ENCODE measurements at places on chromosomes 5 and 9. TPM values are rescaled to one million over a fixed set of nuclear protein-coding genes. Genes with fewer than 3 reads are reported as not detected.

DNA sequence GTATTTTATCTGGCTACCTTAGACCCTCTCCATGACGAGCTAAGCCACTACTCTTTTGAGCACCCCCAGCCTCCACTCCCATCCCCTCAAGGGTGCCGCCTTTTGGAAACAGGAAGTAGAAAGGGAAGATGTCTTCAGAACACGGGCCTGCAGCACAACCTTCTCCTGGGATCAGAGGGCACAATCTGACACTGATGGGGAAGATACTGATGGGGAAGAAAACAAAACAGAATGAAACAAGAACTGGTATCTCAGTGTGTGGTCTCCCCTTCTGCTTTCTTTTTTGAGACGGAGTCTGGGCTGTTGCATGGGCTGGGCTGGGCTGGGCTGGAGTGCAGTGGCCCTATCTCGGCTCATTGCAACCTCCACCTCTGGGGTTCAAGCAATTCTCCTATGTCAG, 539.7 kb upstream of the DAP start:
- DNase-seq: no peak

Gene ZNF474
- 0.72 TPM for polyA plus RNA-seq

DNA sequence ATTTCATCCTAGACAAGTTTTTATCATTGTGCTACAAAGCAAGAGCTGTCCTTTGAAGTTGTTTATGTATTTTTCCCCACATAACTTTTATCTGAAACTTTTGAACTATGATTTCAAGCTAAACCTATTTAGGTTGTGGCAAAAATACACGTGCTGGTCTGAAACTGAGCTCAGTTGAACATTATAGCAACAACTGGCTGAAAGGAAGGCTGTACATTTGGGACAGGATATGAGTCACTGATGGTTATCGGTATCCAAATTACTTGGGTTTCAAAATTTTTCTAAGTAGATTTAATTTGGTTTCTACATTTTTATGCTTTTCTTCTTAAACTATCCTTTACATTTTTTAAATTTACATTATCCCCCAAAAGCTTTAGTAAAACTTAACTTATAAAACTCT, 627.3 kb upstream of the NUDT12 start:
- no peak for DNase-seq

DNA sequence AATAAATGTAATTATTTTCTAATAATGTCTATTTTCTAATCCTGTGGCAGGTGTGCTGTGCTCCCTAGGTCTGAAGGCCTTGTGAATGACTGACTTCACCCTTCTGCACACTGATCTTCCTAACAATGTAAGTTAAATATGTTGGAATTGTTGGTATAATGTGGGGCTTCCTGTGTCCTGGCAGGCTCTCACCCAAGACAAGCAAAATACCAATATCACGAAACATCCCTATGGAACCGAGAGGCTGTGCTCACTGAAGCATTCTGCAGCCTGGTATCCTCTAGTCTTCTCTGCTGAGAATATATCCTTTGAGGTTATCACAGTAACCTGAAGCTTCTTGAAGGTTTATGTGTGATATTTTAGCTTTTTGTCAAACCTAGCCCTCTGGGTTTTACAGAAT, 159.4 kb downstream of the GABRB2 start:
- DNase-seq: no peak

GRCh38 chr5:124876566-124876965, 130.1 kb upstream of the ZNF608 start:
- DNase-seq: no peak

Gene GPR150
- 0.04 TPM for polyA plus RNA-seq

- DNase-seq: no peak
Measured at GRCh38 chr5:192970-193831, 1.9 kb downstream of the LRRC14B start.

DNA sequence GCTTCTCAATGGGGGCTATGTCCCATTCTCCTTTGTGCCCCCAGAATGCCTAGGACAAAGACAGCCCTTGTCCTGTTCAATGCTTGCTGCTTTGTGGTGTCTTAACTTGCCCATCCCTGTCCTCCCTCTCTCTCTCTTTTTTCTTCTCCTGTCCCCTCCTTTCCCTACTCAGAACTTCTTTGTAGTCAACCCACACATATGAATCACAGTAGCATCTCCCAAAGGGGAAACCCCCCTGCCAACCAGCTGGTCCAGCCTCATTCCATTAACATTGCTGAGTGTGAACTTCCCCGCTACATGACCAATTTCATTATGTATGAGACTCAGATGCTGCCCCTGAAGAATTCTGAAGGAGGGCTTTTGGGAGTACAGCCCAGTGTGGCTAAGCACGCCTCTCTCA, 408.3 kb downstream of the ENC1 start:
- DNase-seq: no peak

Gene C9
- 0.34 TPM for polyA plus RNA-seq

Gene ADCY2
- polyA plus RNA-seq: 6.3 TPM

GRCh38 chr5:109819878-109820277, 130.2 kb downstream of the MAN2A1 start:
- DNase-seq: no peak

GRCh38 chr5:122999947-123000563, 36.5 kb downstream of the PPIC start:
- no peak for DNase-seq

Gene NUTM2F
- polyA plus RNA-seq: not detected

GRCh38 chr9:138122201-138122600, 244.6 kb downstream of the CACNA1B start:
- DNase-seq: no peak

Gene PRELID2
- polyA plus RNA-seq: 7.6 TPM

DNA sequence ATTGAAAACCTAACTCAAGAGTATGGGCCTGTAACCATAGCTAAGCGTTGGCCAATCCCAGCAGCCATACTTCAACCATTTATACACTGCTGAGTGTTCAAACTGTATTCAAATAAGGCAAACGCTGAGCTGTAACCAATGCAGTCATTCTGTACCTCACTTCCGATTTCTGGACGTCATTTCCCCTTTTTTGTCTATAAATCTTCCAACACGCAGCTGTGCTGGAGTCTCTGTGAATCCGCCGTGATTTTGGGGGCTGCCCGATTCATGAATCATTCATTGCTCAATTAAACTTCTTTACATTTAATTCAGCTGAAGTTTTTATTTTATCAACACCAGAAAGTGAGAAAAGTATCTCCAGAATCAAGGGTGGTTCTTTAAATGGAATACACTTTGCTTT, 31.7 kb downstream of the MTX3 start:
- no peak for DNase-seq

- DNase-seq: no peak
Measured at GRCh38 chr5:112087222-112087621, 330.2 kb upstream of the NREP start.

Gene GMCL2
- polyA plus RNA-seq: 0.08 TPM

Gene SHC3
- polyA plus RNA-seq: 3.2 TPM

DNA sequence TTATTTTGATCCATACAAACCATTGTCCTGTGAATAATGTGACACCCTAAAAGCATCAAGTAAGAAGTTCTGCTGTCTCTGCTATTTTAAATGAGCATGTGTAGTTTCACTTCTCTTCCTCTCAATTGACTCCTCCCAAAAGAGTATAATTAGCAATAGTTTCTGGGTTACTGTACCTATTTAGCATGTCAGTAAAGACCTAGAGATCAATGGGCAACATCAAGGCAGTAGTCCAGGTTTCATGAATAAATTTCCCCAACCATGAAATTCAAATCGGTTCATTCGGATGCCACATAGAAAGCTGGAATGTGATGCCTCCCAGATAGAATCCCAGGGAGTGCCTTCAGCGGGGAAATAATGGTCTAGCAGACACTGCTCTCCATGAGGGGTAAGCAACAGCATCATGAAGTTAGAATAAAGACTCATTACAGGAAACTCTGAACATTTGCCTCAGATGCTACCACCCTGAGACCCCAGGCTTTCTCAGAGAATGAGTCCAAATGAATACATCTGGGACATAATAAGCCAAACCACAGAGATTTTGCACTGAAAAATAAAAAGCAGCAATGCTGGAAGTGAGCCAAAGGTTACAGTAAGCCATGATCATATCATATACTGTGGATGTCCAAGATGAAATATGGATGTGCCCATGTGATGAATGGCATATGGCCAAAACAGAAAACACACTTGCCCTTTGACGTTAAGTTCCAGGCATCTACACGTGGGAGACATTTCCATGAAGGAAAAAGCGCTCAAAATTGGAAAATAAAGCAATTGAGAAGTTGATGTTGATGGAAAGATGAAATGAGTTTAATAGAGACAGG, 1107.0 kb upstream of the SEMA6A start:
- DNase-seq: no peak

DNA sequence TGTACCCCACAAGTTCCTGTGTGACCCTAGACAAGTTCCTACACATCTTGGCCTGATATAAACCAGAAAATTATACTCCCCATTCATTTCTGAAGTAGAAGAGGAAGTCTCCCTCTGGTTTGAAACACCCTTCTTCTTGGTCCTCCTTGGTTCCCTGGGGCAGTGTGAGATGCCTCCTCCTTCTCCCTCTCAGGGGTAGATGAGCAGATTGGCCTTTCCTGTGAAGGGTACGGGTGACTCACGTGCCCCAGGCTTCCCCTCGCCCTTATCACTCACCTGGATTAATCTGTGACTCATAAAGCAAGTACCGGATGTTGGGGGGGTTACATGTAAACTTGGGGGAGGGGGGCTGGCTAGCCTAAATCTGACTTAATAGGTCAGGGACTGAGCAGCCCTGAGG, 11.1 kb upstream of the AQP3 start:
- no peak for DNase-seq

DNA sequence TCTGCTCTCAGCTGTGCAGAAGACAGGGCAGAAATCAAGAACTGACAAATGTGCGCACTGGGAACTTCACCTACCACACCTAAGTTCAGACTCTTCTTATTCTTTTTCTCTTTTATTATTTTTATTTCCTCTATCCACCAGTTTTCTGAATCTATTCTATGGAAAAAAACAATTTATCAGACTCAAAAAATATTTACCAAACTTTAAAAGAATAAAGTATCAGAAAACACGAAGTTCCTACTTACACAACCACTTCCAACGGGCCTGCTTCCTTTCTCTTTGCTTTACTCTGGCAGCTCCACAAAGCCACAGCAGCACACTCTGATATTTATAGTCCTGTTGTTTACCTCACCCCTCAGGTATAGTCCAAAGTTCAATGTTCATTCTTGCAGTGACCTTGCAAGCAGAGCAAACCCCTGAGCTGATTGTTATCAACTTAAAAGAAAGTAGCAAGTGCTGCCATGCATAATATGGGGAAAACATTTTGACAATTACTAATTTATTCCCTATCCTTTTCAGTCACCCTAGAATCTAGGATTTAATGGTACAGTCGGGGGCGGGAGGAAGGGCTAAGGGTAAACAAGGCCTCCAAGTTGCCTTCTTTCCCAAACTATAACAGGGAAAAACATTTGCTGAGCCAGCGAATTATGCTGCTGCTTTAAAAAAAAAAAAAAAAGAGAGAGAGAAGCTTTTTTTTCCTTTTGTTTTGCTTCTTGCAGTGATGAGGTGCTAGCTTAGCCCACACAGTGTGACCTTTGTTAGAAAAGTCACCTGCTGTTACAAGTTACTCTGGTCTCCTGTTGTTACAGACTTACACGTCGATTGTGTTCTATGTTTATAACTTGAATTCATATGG, at the start of gene SELENOP:
TSS of gene SELENOP (minus strand) at position 302 of the 856 bp plus-strand sequence. CDS start 3,539 bp downstream, outside the sequence.
- DNase-seq: peak; percentile 85

DNA sequence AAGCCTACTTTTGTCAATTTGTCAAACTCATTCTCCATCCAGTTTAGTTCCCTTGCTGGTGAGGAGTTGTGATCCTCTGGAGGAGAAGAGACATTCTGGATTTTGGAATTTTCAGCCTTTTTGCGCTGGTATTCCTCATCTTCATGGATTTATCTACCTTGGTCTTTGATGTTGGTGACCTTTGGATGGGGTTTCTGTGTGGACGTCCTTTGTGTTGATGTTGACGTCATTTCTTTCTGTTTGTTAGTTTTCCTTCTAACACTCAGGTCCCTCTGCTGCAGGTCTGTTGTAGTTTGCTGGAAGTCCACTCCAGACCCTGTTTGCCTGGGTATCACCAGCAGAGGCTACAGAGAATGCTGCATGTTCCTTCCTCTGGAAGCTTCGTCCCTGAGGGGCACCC, 71.2 kb downstream of the P4HA2 start:
- no peak for DNase-seq

DNA sequence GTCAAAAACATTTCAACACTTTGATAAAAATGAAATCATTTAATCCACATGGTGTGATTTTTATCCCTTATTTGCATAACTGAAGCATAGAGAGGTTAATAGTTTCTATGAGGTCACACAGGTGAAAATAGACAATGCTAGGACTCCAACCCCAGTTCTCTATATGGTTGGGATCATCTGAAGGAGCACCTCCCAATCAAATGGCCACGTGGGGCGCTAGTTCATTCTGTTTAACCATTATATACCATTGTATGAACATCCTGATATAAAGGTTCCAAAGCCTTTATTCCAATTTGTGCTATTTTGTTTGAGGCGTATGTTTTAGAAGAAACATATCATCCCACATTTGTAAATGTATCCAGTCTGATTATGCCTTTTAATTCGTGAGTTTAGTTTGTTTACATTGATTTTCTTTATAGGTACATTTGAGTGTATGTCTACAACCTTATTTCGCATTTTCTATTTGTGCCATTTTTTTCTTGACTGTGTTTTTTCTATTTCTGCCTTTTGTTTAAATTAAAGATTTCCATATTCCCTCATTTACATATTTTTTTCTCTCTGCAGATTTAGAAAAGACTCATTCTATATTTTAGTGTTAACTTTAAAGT, 1092.0 kb downstream of the MAT2B start:
- DNase-seq: no peak

- DNase-seq: no peak
Measured at GRCh38 chr5:148973455-148973854, 89.4 kb downstream of the SH3TC2 start.

All from right renal pelvis (tissue), 4 donors.